ENCODE measurements at places on chromosomes 16 and 17. TPM values are rescaled to one million over a fixed set of nuclear protein-coding genes. Genes with fewer than 3 reads are reported as not detected.

DNA sequence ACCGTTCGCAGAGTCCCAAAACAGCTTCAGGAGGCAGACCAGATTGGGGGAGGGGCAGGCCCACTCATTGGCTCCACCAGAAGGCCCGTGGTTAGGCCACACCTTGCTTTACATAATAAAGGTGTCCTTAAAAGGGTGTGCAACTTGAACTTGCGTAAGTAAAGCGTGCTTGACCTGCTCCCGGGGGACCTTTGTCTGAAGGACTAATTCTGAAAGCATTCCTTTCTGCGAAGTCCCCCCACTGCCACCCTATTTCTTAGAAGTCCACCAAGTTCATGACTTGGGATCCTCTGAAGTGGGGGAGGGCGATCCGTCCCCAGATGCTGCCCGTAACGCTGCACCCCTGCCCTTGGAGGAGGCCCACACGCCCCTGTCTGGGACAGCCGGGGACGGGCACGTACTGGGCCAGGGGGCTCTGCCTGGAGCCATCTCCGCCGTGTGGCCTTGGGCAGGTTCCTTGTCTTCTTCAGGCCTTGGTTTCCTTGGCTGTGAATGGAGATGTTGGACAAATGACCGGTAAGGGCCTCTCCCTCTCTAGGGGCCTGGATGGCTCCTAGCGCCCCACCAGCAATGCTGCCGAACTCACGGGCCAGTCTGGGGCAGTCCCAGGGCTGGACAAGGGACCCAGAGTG lies 823 bp upstream of the ZNF469 start:
- peak; percentile 9 for DNase-seq

- no peak for DNase-seq
These were observed 15.3 kb upstream of the GNA13 start for GRCh38 chr17:65071861-65072260.

GAS2L2 gene
- 0.33 TPM for polyA plus RNA-seq

- DNase-seq = no peak
These were observed 43.8 kb downstream of the SOCS1 start for GRCh38 chr16:11211977-11212797.

PDILT gene
- not detected for polyA plus RNA-seq

- no peak for DNase-seq
These were observed 441.0 kb upstream of the ERCC4 start for GRCh38 chr16:13478991-13479390.

- no peak for DNase-seq
These were observed 16.7 kb upstream of the LASP1NB start for GRCh38 chr17:38908676-38909181.
